ENCODE measurements at places on chromosomes 1 and 21. TPM values are rescaled to one million over a fixed set of nuclear protein-coding genes. Genes with fewer than 3 reads are reported as not detected.
A peak's percentile ranks its signal among the peaks of the same experiment; 100 is the strongest.

FCRL6 gene
- not detected for total RNA-seq

DNA sequence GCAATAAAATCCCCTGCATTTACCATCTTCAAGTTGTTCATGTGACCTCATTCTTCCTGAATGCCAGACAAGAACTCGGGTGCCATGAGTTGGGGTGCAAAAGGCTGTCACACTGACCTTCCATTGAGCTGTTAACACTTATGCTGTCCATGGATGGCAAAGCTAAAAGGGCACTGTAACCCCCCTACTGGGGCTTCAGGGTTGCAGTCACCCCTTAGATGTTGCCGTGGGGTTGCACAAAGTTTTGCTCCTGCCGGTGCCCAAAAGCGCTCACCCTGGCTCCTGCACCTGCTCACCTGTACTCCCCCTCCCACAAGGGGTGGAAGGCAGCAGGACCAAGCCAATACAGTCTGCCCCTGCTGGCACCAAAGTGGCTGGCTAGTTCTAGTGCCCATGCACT lies 208.2 kb downstream of the RHOU start:
- DNase-seq: no peak
- no peak overlapping the region for H3K27ac ChIP-seq
- H3K4me3 ChIP-seq: no peak overlapping the region
- H3K4me1 ChIP-seq: peaks cover 48% of the 10 kb centered on the region
- no peaks in the 10 kb centered on the region for H3K36me3 ChIP-seq
- no peaks in the 10 kb centered on the region for H3K27me3 ChIP-seq

DNA sequence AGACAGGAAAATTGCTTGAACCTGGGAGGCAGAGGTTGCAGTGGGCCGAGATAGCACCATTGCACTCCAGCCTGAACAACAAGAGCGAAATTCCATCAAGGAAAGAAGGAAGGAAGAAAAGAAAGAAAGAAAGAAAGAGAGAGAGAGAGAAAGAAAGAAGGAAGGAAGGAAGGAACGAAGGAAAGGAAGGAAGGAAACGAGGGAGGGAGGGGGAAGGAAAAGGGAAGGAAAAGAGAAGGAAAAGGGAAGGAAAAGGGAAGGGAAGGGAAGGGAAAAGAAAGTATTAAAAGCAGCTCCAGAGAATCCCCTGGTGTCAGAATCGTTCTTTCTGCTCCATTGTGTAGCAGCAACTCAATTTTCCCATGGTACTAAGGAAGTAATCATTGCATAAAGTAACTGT lies 19.2 kb upstream of the ZSWIM5 start:
- H3K27me3 ChIP-seq: no peaks in the 10 kb centered on the region
- DNase-seq: no peak
- no peaks in the 10 kb centered on the region for H3K36me3 ChIP-seq
- H3K4me3 ChIP-seq: no peak overlapping the region
- H3K4me1 ChIP-seq: no peaks in the 10 kb centered on the region

EPHA2 gene
- total RNA-seq: 25.0 TPM

- H3K27ac ChIP-seq: peak overlapping the region; percentile 94
- H3K4me1 ChIP-seq: peaks cover 34% of the 10 kb centered on the region
Measured at GRCh38 chr1:32062867-32063230, 9.9 kb upstream of the TMEM39B start.

DNA sequence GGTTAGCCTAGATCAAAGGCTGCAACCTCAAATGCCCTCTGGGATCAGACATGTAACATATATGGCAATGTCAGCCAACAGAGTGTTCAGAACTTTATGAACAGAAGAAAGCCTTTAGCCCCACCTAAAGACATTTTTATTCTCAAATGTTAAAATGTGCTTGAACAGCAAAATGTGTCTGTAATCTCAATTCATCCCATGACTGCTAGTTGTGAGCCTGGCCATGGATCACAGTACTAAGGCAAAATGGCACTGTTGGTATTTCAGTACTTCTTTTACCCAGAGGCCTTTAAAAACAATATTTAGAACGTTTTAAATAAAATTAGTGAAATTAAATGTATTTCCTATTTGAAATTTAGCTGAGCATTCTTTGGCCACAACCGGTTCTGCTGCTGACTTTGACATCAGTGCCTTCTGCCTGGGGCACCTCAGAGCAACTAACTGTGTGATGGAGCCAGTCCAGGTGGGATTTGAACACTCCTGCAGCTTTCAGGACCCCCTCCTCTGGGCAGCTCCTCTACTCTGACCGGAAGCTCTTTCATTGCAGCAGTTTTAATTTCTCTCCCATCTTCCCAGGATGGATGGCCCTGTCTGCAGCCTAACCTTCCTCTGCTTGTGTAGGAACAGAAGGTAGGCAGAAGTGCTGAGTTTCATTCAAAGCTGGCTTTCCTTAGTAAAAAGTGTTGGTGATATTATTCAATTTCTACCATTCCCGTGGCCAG lies 68.3 kb upstream of the NFIA start:
- no peaks in the 10 kb centered on the region for H3K36me3 ChIP-seq
- no peak overlapping the region for H3K27ac ChIP-seq
- DNase-seq: no peak
- no peaks in the 10 kb centered on the region for H3K27me3 ChIP-seq
- peaks cover 3% of the 10 kb centered on the region for H3K4me1 ChIP-seq

DNA sequence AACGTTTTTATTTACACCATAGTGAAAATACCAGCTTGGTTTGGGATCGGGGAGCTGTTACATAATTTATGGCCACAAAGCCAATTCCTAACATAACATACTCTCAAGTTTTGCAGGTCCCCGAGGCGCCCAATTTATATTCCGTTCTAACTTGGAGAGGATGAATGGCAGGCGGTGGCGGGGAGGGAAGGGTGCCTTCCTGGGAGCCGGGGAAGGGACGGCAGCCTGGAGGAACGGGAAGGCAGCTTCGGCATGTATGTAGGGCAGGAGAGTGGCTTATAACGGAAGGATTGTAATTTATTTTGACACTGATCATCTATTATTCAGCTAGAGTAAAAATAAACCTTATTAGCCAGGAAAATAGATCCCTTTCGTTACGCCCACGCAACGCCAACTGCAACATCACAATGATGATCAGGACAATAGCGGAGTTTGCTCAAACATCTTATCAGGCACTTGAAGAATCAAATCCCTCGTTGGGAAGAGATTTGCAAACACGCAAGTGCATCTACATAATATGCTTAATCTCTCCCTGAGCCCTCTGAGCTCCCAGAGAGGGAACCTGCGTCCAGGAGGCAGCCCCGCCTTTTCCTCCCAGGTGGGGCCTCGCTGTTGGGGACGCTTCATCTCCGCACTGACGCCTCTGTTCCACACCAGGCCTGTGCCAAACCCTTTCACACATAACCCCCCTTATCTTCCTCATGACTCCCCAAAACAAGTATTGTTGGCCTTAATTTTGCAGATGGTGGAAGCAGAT lies 93.7 kb upstream of the C1orf174 start:
- no peak overlapping the region for H3K27ac ChIP-seq
- H3K36me3 ChIP-seq: no peaks in the 10 kb centered on the region
- peaks cover 4% of the 10 kb centered on the region for H3K27me3 ChIP-seq
- DNase-seq: no peak

MAP3K7CL gene
- total RNA-seq: not detected

HSD3B2 gene
- not detected for total RNA-seq

PSEN2 gene
- 20.4 TPM for total RNA-seq

AGL gene
- 13.8 TPM for total RNA-seq

GRCh38 chr21:41817228-41817627 lies 50.4 kb upstream of the RIPK4 start:
- no peaks in the 10 kb centered on the region for H3K27me3 ChIP-seq
- peaks cover 4% of the 10 kb centered on the region for H3K4me1 ChIP-seq
- no peak overlapping the region for H3K4me3 ChIP-seq
- DNase-seq: peak; percentile 48
- no peak overlapping the region for H3K27ac ChIP-seq

DNA sequence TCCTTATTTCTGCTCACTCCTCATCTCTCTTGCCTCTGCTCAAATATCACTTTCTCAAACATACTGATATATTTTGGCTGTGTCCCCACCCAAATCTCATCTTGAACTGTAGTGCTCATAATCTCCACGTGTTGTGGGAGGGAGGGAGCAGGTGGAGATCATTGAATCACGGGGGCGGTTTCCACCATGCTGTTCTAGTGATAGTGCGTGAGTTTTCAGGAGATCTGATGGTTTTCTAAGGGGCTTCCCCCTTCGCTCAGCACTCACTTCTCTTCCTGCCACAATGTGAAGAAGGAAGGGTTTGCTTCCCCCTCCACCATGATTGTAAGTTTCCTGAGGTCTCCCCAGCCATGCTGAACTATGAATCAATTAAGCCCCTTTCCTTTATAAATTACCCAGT lies 26.6 kb downstream of the ZBTB8OS start:
- H3K27me3 ChIP-seq: no peaks in the 10 kb centered on the region
- H3K27ac ChIP-seq: no peak overlapping the region
- no peaks in the 10 kb centered on the region for H3K4me1 ChIP-seq
- peaks cover 16% of the 10 kb centered on the region for H3K36me3 ChIP-seq
- DNase-seq: no peak

OR10J1 gene
- total RNA-seq: not detected

GRCh38 chr21:44728716-44729115 lies 17.3 kb upstream of the TSPEAR start:
- DNase-seq: no peak
- H3K27ac ChIP-seq: no peak overlapping the region
- H3K4me3 ChIP-seq: no peak overlapping the region
- no peaks in the 10 kb centered on the region for H3K36me3 ChIP-seq
- peaks cover 10% of the 10 kb centered on the region for H3K4me1 ChIP-seq
